ENCODE measurements at places on chromosomes 13 and 19. TPM values are rescaled to one million over a fixed set of nuclear protein-coding genes. Genes with fewer than 3 reads are reported as not detected.

DNA sequence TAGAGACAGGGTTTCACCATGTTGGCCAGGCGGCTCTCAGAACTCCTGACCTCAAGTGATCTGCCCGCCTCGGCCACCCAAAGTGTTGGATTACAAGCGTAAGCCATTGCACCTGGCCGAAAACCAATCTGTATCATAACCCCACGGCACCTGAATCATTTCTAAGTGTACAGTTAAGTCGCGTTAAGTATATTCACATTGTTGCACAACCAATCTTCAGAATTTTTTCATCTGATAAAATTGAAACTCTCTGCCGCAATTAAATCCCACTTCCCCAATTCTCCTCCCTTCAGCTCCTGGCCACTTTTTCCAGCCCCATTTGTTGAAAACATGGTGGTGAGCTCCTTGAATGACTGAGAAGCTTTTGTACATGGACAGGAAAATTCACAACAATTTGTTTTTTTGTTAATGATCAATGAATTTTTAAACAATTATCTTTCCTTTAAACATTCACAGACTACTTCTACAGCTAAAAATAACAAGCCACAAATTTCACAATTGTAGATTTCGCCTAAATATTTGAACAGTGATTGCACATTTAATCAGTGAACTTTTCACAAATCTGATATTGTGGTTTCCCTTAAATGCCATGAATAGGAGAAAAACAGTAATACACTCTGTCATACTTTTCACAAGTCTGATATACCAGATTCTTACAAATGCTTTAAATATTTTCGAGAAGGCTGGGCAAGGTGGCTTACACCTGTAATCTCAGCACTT lies 13.8 kb downstream of the FGF21 start:
- DNase-seq = no peak

DNA sequence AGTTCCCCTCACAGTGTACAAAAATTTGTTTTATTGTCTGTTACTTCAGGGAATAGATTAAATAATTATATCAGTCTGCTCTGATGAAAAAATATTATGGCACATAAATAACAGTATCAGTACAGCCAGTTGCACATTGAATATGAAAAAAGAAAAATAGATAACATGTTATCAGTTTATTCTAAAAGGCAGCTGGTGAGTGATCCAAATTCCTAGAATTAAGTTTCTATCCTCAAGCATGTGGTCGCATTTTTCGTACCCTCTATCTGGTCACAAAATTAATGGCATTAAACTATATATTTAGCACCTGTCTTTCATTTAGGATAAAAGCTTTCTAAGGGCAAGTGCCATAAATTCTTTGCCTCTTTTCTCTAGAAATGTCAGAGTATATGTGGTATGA lies 944.8 kb upstream of the PCDH9 start:
- DNase-seq = no peak

The OVOL3 gene
- total RNA-seq = not detected

The STOML3 gene
- total RNA-seq = not detected

GRCh38 chr19:46840498-46840942 lies 10.1 kb downstream of the AP2S1 start:
- no peak for DNase-seq

DNA sequence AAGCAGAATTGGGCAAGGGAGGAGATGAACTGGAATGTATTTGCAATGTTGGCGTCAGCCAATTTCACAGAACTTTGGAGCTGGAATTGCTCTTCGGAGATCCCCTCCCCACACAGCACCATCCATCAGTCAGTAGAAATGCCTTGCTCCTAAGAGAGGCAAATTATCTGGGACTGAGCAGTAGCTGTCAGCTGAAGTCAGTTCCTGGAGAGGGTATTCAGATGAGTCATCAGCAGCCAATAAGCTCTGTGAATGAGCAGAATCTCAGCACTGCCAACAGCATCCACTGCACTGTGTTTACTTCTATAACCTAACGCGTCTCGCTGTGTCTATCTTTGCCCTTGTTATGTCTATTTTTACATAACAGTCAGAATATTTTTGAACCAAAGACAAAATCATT lies 213.7 kb downstream of the SLITRK5 start:
- DNase-seq = no peak

GRCh38 chr19:56619121-56619520 lies 23.8 kb upstream of the SMIM17 start:
- DNase-seq = no peak

The LDLR gene
- 666 TPM for total RNA-seq

The FFAR3 gene
- not detected for total RNA-seq

The SMIM44 gene
- total RNA-seq = not detected

DNA sequence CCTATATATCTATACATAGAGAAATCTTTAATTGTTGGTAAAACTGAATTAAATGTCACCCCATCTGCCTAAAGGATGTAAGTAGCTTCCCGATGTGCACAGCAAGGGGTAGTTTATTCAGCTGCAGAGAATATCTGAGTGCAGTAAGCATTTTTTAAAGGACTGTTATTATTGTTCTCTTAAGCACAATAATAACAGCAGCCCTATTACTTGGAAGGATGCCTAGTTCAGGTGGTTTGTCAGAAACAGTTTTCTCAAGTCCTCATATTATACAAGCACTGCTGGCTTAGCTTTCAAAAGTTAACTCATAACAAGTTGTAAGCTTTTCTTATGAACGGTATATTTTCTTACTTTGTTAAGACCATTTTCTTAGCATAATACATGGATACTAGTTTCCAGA lies 142.6 kb downstream of the CRYL1 start:
- DNase-seq = no peak

The PLPP2 gene
- 272 TPM for total RNA-seq

The CCDC8 gene
- total RNA-seq = 34.1 TPM

DNA sequence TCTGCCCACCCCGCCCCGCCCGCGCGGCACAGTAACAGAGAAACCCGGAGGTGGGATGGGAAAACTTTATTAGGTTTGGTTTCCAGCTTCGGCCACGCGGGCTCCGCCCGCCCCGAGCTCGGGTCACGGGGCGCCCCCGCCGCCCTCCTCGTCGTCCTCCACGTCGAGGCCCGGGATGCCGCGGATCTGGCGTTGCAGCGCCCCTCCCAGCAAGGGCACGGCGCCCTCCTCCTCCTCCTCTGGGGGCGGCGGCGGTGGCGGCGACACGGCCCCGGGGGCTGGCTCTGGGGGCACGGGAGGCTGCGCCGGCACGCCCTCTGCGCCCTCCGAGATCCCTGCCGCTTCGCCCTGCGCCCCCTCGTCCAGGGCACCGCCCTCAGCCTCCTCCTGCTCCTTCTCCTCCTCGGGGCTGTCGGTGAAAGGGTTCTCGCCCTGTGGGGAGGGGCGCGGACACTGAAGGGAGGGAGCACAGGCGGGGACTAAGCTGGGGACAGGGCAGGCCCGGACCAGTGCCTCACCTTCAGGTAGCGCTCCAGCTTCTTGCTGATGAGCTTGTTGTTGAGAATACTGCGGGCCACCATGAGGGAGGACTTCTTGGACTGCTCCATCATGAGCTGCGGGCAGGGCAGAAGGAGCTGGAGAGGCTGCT lies 536 bp upstream of the AKAP8 start:
- no peak for DNase-seq

The FLT3LG gene
- total RNA-seq = 1.2 TPM

DNA sequence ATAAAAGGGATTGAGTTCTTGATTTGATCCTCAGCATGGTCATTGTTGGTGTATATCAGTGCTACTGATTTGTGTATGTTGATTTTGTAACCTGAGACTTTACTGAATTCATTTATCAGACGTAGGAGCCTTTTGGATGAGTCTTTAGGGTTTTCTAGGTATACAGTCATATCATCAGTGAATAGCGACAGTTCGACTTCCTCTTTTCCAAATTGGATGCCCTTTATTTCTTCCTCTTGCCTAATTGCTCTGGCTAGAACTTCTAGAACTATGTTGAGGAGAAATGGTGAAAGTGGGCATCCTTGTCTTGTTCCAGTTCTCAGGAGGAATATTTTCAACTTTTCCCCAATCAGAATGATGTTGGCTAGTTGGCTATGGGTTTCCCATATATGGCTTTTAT lies 27.0 kb downstream of the POMP start:
- no peak for DNase-seq

DNA sequence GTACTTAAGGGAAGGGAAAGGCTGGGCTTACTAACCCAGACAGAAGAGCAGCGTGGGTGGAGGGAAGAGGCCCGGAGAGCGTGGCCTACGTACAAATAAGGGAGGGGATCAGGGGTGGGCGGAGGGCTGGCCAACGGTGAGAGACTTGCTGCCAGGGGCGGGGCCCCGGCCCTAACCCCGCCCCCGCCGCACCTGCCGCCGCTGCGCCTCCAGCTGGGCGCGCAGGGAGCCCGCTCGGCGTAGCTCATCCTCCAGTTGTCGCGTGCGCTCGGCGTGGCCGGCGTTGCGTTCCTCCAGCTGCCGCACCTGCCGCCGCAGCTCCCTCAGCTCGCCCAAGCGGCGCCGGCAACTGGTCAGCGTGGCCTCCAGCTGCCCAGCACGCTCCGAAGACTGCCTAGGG lies 5.7 kb downstream of the HOOK2 start:
- peak; percentile 31 for DNase-seq

The FCHO1 gene
- total RNA-seq = 3.3 TPM

DNA sequence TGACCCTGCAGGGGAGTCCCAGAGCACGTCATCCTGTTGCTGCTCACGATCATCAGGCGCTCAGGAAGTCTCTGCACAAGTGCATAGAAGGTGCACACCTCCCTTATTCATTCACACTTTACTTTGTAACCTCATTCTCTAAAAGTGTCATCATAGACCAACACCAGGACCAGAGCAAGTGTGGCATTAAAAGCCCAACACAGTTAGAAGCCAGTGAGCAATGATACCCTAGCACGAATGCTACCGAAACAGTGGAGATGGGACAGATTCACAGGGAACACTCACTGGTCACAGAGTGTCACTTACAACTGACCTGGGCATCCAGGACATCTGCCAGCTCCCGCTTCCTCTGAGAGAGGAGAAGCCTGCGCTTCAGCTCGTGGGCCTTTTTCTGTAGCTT lies 17.0 kb downstream of the HAUS8 start:
- DNase-seq = no peak

The SPRED3 gene
- 3.3 TPM for total RNA-seq

The AP1M2 gene
- 0.19 TPM for total RNA-seq

The TMEM86B gene
- total RNA-seq = 4.9 TPM

DNA sequence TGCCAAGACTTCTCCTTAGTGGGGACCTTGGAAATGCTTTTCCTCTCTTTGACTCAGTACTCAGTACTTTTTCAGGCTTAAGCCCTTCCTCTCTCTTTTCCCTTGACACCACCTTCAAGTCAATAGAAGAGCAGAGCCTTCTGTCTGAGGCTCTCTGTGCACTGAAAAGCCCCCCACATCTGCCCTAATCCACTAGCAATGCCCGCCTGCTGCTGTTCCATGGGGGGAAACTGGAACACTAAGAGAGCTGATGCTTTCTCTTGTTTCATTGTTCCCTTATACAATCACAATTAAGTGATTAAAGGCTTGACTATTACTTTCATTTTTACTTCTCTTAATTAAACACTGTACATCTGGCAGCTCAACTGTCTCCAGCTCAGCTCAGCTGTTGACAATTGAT lies 254.5 kb downstream of the SLITRK6 start:
- DNase-seq = no peak

The ZNF709 gene
- total RNA-seq = 4.3 TPM

- no peak for DNase-seq
Measured at GRCh38 chr13:33763021-33763420, 54.9 kb upstream of the RFC3 start.

DNA sequence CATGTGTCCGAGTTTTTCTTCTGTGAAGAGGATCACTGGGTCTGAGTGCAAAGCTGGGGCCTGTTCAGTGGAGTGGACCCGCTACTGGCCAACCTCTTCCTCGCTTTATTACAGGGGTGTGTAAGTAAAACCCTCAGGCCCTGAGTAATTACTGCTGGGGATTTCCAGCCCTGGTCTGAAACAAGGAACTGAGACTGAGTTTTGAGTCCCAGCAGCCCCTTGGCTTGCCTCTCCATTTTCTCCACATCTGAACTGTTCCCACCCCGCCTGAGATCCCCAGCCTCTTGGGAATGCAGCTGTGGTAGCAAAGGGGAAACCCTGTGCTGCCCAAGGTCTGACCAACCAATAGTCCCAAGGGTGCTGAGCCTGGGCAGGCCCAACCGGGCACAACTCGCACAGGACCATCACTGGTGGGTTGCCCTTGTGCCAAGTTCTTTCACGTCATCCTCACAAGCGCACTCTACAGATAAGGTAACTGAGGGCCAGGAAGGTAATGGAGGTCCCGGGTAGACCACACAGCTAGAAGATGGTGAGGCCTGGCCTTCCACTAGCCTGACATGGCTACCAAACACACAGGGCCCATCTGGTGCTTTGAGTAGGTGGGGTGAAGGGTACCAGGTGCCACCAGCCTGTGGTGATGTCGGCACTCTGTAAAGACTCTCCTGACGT lies 13.7 kb upstream of the SLC35E1 start:
- DNase-seq = no peak

- no peak for DNase-seq
Measured at GRCh38 chr19:35432911-35433310, 15.1 kb upstream of the FFAR2 start.

The KASH5 gene
- total RNA-seq = 0.97 TPM

DNA sequence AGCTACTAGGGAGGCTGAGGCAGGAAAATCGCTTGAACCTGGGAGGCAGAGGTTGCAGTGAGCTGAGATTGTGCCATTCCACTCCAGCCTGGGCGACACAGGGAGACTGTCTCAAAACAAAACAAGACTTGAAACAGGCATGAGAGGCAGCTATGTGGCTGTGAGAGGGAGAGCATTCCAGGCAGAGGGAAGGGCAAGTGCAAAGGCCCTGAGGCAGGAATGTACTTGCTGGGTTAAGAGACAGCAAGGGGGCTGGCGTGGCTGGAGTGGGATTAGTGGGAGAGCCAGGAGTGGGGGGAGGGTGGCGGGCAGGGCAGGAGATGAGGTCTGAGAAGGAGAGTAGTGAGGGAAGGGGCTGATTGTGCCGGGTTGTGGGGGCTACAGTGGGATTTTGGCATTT lies 21.3 kb downstream of the EXOC3L2 start:
- no peak for DNase-seq

GRCh38 chr13:90947976-90948375 lies 399.5 kb upstream of the MIR17HG start:
- DNase-seq = no peak
